NCI-H2081 treated with DMSO at 0.1 percent for 48 hours (cell line): ENCODE measurements at places on chromosomes 6 and 20.

- no peak for DNase-seq
These were observed 91.0 kb downstream of the FNDC1 start for GRCh38 chr6:159260208-159260607.

DNA sequence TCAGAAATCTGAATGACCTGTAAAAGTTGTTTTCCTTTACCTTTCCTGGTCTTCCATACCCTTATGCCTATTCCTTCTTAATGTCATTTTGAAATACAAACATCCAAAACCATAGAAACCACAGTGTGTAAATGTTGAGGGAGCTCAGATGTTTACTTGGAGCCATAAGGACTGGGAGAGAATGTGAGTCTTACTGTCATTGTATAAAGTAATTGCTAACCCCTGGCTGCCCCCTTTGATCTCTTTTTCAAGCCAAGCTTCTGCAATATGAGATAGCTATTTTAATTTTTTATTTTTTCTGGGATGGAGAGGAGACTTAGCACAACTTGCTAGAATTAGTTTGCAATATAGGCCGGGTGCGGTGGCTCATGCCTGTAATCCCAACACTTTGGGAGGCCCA lies 124.4 kb upstream of the AKIRIN2 start:
- no peak for DNase-seq

GRCh38 chr6:7409740-7410139 lies 20.1 kb downstream of the RIOK1 start:
- no peak for DNase-seq

DNA sequence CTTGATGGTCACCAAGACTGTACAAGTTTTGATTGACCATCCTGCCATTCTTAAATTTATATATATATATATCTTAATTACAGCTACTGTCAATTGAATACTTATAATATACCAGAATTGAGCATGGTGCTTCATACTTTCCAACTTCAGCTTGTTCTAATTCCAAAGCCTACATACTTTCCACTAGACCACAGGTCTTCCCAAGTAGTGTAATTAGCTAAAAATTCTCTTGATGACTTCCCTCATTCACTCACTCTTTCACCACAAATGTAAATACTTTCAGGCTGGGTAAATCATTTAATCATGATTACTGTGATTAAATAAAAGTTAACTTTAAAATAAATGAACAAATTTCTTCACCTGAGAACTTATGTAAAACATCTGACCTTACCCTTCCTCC lies 3.4 kb downstream of the ASF1A start:
- DNase-seq, result no peak

DNA sequence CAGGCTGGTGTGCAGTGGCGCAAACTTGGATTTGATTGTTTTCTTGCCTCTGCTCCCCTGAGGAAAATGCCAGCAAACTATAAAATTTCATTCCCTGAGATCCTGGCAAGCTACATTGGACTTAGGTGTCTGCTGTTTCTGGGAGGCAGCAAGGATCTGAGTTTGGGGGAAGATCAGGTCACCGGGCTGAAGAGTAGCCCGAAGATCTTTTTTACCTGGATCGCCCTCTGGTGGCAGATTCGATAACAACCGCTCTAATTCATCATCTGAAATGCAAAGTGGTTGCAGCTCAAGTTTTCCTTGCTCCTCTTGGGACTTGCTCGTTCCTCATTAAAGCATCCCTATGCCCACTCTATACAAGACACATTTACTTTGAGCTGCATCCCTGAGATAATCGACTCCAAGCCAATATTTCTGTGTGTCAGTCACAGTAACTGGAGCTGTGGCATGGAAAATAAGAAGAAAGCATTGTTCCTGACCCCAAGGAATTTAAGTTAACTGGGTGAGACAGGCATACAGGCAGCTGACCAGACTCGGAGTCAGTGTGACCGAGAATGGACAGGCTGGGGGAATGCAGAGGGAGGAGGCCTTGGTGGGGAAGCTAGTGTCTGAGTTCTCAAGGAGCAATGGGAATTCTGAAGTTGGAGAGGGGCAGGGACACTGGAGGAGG lies 131.8 kb upstream of the PROKR2 start:
- DNase-seq, result no peak

- DNase-seq, result no peak
These were observed 17.4 kb upstream of the HM13 start for GRCh38 chr20:31496761-31497295.

DNA sequence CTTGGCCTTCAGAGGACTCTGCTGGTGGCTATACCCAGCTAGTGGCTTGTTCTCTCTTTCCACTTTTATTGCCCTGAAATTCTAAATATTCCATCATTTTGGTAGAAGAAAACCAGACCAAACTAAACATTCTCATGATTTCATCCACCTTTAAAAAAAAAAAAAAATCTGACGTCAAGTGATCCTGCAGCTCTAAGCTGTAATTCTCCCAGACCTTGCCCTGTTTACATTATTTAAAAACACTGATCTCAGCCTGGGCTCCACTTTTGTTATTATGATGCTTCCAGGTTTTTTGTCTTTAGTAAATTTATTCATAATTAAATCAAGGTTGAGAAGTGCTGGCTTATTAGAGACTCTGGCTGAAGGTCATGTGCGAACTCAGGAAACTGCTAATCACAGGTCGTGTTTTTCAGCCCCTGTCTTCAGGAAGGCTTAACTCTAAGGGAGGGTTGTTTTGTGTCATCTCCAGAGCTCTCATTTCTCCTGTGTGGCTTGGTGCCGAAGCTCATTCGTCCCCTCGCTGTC lies 114.4 kb downstream of the MTHFD1L start:
- no peak for DNase-seq

DNA sequence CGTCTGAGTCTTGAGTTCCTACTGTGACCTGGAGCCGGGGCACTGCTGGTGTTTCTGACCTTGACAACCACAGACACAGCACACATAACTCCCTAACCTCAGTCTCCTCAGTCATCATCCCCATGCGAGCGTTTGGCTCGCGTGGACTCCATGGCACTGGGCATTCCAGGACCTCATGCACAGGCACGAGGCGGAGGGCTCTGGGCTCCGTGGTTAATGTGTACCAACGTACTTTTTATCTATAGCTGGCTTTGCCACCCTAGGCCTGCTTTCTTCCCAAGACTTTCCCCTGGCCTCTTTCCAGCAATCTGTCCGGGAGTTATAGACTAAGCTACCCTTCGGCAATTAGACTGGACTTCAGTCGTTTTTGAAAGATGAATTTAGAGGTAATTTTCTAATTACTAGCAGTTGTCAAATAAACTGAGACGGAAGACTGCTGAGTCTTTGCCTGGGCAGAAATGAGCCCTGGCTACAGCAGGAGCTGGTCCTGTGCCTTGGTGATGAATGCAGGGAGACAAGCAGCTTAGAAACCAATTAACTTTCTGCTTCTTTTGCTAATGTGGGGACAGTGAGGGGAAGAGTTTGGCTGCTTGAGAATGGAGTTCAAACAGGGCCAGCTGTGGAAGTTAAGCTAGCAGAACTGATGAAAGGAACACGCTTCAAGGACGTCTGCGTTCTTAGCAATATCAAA lies 16.1 kb upstream of the CTCFL start:
- no peak for DNase-seq

GRCh38 chr20:45021631-45022030 lies 55.3 kb downstream of the STK4 start:
- DNase-seq, result no peak

GRCh38 chr20:58699623-58700107 lies 7.1 kb downstream of the NPEPL1 start:
- DNase-seq, result no peak

- no peak for DNase-seq
These were observed 127.8 kb downstream of the ZMYND8 start for GRCh38 chr20:47228654-47229053.

- no peak for DNase-seq
These were observed 262.2 kb upstream of the TAB2 start for GRCh38 chr6:149055195-149055899.

DNA sequence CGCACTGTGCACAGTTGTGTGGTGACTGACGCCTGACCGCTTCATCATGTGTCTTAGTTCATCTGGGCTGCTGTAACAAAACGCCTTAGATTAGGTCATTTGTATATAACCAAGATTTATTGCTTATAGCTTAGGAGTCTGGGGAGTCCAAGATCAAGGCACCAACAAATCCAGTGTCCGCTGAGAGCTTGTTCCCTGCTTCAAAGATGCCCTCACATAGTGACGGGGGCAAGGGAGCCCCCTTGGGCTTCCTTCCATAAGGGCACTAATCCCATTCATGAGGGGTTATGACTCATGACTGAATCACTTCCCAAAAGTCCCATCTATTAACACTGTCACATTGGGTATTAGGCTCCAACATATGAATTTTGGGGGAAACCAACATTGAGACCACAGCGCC lies 34.6 kb downstream of the CYP24A1 start:
- no peak for DNase-seq

DNA sequence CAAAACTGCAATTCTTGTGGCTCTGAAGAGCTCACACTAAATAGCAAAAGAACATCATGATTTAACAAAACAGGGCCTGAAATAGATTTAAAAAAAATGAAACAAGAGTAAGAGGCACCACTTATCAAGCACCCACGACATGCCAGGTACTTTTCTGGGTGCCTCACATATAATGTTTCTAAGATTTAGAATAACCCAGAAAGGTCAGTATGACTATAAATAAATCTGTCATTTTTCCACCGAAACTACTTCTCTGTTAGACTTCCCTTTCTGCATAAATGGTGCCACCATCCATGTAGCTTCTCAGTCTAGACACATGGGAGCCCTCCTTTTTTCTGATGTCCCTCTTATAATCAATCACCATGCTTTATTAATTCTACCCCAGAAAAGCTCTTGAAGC lies 652.4 kb upstream of the CHD6 start:
- DNase-seq, result no peak

DNA sequence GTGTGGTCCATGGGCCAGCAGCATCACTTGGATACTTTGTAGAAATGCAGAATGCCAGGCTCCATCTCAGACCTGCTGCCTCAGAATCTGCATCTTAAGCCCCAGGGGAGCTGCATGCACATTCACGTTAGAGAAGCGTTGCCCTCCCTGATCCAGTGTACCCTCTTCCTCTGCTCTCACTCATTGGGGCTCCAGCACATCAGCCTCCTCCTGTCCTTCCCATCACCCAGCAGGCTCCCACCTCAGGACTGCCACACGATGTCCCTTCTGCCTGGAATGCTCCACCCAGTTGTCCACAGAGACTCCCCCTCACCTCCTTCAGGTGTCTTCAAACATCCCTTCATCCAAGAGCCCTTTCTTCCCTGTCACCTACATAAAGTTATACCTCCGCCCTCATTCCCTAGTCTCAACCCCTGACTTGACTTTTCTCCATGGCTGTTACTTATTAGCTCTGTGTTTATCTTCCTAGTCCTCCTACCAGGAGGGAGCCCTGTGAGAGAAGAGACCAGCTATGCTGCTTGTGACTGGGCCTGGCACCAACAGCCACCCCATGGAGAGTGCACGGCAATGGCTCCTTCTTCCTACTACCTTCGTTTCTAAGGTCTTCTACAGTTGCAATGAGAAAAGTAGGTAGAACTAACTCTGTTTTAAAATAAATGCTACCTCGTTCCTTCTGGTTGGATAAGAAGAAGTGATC lies 3.3 kb upstream of the ACSS1 start:
- DNase-seq, result no peak

DNA sequence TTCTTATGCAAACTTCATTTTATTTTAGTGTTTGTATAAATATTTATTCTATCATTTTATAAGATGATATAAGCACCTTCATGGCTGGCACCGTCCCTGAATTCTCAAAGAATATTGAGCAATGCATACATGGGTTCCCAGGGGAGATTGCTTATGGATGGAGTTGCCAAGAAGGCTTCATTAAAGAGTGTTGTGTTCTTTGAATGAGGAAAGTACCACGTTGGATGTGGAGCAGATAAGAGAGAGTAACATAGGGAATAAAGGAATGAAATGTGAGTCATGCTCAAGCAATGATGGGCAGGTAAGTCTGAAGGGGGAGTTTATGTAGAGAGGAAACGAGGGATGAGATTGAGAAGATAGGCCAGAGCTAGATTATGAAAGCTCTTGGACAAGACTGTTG lies 10.3 kb downstream of the DSE start:
- no peak for DNase-seq

DNA sequence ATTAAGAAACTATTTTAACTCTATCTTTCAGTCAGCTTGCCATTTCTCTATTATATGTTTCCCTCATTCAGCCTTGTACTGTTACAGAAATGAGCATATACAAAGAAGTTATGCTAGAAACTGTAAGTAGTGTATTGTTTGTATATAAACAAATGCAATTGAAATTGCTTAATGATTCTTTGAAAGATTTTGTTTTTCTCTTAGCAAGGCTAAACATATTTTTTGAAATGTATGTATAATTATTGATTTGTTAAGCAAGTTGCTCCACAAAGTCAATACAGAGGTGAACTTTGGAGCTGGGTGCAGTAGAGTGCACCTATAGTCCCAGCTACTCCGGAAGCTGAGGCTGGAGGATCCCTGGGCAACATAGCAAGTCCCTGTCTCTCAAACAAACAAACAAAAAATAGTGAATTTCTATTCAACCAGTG lies 253.6 kb downstream of the RNGTT start:
- DNase-seq, result no peak

- no peak for DNase-seq
These were observed 18.2 kb upstream of the SASH1 start for GRCh38 chr6:148324297-148324985.

- no peak for DNase-seq
These were observed 20.8 kb downstream of the DAAM2 start for GRCh38 chr6:39812853-39813533.

GRCh38 chr6:95690328-95690727 lies 113.0 kb downstream of the MANEA start:
- DNase-seq, result no peak

GRCh38 chr20:6450841-6451240 lies 316.6 kb upstream of the BMP2 start:
- no peak for DNase-seq

- no peak for DNase-seq
These were observed 238.6 kb upstream of the RIN2 start for GRCh38 chr20:19519466-19519865.

DNA sequence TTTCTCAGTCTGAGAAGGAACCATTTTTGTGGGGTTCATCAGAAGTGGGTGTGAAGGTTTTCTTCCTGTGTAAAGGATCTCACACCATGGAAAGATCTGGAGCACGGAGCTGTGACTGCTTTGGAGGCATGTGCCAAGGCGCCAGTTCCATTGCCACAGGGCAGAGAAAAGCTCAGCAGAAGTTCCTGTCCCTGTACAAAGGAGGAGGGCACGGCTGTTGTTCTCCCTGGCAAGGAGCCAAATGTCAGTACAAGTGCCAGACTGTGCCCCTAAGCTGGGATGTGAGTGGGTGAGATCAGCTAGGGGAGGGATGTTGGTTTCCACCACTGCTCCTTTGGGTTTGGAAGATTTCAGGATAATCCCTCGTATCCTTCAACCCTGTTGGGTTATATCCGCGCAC lies 117.3 kb downstream of the CRYBG1 start:
- no peak for DNase-seq

GRCh38 chr6:42257614-42258013 lies 40.0 kb upstream of the MRPS10 start:
- no peak for DNase-seq

GRCh38 chr6:69069881-69070280 lies 434.8 kb downstream of the ADGRB3 start:
- DNase-seq, result no peak
